CD14-positive monocyte (primary cell): ENCODE measurements at places on chromosomes 12 and 14.

DNA sequence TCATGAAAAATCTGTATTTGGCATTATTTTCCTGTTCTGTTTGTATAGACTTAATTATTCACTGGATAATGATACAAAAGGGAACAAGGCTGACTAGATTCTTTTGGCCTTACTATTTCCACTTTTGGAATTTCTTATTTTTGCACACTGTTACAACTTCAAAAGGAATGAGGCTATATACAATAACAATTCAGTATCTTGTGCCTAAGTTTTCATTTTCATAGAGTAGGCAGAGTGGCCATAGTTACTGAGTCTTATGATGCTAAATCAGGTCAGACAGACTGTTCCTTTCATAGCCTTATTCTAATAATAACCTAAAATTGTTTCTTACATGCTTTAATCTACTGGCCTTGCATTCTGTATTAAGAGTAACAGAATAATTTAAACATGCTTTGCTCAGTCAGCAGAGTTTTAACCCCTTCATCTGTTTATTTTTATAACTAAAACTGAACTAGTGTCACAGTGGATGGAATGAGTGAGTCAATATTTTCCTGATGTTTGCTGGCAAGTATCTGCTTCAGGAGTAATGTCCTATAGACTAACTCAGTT is 10.5 kb downstream of the TTC8 start:
- no peak for DNase-seq

DNA sequence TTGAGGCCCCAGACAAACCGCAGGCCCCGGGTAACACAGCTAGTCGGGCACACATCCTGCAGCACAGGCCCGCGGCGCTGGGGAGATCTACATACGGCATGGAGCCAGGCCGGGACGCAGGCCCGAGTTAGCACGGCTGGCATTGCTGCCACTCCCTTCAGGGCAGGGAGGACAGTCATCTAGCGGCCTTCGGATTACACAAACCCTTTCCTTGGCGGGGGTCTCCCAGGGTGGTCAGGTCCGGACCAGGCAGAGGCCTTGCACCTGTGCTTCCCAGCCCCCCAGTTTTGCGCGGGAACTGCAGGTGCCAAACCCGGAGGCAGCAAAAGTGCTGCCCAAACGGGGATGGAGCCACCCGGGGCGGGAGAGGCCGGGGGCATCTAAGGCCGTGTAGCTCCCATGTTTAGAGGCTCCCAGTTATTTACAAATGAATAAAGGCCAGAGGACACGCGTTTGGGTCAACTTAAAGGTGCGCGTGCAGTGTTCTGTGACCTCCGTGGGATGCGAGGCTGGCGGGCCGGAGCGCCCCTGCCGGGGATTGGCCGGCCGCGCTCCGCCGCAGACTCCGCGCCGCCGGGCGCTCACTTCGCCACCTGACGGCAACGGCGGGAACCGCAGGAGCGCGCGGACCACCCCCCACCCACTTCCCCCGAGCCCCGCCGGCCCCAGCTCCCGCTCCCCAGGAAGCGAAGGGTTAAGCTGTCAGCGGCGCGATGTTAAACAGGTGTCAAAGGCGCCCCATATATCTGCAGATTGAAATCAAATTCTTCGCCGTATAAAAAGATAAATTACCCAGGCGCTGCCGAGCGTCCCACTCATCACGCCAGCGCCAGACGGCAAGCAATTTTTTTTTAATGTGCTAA is 18.1 kb downstream of the VSX2 start:
- peak; percentile 41 for DNase-seq

DNA sequence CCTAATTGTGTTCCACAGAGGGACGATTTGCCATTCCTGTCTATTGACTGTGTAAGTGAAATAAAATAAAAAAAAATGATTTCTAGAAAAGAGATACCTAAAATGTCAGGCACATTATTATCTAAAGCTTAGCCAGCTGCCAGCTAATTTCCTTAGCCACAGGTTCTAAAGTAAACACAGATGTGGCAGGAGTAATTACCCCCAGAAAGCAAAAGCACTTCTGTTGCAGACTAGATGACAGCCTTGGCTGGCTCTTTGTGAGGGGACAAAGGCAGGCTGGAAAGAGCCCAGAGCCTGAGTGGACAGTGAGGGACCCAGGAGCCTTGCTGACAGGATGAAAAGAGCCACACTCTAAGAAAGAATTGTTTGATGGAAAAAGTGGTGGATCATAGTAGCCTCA is 418.1 kb downstream of the LRIG3 start:
- no peak for DNase-seq

- peak; percentile 13 for DNase-seq
These were observed 95.2 kb upstream of the PCED1B start for GRCh38 chr12:46983959-46984841.

DNA sequence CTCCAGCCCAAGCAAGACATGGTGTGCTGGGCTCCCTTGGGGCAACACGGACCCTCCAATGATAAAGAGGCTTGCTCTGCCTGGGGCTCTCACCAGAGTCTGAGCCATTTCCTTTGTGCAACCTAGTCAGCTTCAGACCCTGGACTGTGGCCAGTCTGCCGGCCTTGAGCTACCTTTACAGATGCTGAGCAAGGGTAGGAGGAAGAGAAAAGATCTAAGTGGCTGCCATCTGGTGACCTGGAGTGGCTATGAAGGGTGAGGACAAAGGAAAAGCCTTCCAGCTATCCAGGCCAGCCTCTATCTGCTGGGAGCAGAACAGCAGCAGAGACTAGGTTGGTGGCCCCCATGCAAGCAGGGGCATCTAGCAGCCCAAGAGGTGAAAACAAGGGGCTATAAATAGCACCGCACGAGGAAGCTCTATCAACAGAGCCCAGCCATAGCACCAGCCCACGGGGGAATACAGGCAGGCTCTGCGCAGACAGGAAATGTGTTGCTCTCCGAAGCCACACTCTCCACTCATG is 230.1 kb downstream of the FOXN3 start:
- DNase-seq, result no peak

DNA sequence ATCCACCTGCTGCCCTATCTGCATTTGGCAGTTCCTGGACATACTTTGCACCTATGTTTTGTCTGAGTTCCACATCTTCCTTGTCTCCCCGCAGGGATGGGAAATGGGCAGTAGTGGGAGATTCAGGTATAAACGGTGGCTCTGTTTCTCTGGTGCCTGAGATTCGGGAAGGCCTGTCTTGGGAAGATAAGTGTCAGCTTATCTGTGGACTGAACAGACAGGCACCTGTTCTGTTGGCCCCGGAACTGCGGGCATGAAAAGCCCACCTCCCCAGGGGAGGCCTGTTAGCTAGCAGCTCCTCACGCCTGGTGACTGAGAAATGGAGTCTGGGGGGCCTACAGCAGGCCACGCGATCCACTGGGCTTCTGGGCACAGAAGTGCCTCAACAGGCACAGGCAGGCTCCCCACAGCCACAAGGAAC is 5.8 kb downstream of the PHB2 start:
- DNase-seq, result no peak

DNA sequence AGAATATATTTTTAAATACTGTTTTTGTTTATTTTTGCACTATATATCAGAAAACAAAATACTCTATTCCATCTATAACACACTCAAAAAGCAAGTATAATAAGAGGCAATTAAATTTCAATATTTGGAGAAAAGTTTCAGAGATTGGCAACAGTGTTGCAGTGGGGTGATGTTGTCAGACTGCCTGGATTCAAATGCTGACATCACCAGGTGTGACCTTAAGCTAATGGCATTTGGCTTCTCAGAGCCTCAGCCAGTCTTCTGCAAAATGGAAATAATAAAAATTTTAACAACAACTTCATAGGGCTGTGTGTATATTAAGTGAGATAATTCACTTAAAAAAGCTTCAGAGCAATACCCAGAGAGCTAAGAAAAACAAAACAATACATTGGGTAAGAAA is 74.7 kb downstream of the TMTC1 start:
- no peak for DNase-seq

DNA sequence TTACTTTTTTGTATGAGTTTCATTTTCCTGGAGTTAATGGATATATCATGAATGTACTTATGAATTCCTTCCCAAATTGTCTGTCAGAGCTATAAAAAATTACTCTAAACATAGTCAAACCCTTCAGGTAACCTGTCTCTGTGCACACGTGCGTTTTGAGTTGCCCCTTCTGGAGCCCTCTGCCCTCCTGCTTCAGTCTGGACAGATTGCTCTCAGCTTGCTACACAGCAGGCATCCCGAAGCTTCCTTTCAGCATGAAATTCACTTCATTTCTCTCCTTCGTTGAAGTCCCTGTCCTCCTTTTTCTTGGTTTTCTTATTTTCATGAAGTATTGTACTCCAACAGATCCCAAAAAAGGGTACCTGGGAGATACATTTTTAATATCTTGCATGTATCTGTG is 47.3 kb downstream of the FNTB start:
- DNase-seq, result no peak

DNA sequence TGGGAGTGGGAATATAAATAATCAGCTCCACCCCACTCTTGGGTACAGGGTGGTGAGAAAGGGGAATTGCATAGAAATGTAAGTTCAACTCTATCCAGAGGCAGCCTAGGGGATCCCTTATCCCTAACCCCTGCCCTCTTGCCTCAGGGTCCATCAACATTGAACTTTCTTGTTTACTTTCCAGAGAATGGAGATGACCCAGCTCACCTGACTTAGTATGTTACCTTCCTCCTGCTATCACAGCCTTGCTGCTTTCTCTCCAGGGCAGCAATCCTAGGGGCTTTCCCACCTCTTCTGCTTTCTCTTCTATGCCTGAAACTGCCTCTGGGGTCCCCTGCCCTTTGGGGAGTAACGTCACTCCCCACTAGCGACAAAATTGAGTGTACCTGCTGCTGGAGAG is 2.7 kb downstream of the LRP1 start:
- DNase-seq, result no peak

- no peak for DNase-seq
These were observed 138.5 kb downstream of the NDUFA12 start for GRCh38 chr12:94864987-94865386.

DNA sequence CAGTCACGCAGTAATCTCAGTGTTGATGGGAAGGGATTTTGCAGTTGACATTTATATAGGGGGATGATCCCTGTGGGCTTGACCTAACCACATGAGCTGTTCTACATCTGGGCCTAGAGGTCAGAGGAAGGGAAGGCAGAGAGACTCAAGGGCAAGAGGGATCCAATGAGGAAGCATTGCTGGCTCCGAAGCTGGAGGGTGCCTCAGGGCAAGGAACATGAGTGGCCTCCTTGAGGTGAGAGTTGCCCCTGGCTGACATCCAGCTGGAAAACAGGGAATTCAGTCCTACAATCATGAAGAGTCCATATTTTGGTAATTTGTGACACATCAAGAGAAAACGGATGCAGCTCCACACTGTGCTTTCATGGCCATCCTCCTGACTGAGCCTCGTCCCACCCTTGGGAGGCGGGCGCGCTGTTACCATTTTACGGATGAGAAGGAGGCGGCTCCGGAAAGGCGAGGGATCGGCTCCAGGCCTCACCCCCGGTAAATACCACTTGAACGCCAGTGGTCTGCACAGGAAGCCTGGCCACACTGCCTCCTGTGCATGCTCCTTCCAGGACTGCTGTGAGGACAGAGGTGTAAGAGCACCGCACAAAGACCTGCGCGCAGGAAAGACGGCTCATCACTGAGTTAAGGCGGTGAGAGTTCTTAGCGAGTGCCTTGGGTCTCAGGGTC is 18.5 kb upstream of the FKBP4 start:
- DNase-seq, result no peak

DNA sequence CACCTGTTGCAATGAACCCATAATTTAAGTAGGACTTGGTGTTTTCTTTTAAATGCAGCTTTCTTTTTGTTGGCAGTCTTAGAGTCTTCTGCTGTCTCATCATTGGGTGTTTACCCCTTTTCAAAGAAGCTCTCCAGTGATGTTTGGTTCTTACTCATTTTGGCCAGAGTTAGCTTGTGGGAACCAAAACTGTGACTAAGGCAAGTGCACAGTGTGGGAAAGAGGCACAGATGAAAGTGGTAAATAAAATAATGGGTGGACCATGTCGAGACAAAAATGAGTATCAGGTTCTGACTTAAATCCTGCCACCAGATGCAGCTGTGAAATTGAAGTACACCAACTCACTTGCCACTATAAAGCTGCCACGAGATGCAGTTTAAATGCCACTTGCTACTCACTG is 615.4 kb upstream of the MIS18BP1 start:
- no peak for DNase-seq

GRCh38 chr12:118467641-118468305 is 91.4 kb downstream of the SUDS3 start:
- DNase-seq, result no peak

- DNase-seq, result no peak
These were observed 109.0 kb upstream of the TMPO start for GRCh38 chr12:98406378-98406777.

DNA sequence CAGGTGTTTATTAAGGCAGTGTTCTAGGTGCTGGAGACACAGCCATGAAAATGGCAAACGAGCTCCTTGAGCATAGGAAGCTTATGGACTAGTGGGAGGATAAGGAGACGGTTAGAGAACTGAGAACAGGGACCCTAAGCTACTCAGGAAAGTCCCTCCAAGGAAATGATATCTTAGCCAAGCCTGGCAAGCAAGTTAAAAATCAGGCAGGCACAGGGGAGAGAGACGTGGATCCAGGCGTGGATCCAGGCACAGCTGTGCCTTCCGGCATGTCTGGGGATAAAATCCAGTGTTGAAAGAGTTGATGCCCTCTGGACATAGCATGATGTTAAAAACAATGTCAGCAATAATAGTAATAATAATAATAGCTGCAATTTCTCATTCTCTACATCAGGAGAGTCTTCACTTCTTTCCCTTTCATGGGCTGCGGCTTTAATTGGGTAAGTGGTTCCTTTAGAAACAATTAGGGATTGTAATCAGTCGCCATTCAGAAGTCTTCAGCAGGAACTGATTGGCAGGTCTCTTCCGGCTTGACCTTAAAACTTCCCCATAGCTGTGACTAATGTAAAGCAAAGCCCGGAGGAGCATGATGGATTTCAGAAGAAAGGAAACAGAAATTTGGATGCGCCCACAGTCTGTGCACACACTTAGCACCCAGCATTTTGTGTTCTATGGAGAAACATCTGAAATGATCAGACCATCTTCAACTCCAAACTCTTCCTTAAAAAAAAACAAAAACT is 230.2 kb downstream of the SLC41A2 start:
- peak; percentile 84 for DNase-seq

DNA sequence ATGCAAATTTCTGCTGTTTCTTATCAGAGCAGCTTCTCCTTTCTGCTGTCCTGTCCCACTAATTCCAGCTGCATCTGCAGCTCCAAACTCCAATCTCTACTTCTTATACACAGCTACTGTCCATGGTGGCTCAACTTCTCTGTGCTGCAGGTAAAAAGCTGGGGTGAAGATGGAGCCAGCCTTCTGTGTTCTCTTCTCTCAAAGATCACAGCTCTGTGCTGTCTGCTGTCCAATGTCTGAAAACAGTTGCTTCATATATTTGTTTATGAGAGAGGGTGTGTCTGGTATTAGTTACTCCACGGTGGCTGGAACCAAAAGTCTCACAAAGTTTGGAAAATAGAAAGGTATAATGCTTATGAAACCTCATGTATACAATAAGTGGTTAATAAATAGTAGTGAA is 445.8 kb upstream of the TBX3 start:
- DNase-seq, result no peak

DNA sequence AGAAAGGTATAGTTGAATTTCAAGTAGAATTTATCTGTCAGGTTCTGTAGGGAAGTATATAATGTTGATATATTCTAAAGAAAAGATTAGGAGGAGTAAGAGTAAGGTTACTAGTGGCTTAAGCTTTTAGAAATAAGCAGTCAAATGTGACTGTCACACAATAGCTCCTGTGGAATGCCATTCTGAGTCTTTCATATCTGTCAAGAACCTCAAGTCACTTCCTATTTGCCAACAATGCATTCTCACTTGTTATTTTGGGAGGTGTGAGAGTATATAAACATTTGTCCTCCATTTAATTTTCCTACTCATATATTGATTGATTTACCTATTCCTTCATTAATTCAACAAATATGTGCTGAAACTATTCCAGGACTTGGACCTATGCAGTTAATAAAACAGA is 11.7 kb downstream of the CLEC9A start:
- DNase-seq, result no peak

- DNase-seq, result no peak
These were observed 57.8 kb downstream of the B4GALNT3 start for GRCh38 chr12:517538-517937.
